Central memory CD8-positive, alpha-beta T cell (primary cell): ENCODE measurements at places on chromosomes 5 and 9.

- no peak for DNase-seq
These were observed 11.3 kb upstream of the KIAA1958 start for GRCh38 chr9:112475318-112475717.

DNA sequence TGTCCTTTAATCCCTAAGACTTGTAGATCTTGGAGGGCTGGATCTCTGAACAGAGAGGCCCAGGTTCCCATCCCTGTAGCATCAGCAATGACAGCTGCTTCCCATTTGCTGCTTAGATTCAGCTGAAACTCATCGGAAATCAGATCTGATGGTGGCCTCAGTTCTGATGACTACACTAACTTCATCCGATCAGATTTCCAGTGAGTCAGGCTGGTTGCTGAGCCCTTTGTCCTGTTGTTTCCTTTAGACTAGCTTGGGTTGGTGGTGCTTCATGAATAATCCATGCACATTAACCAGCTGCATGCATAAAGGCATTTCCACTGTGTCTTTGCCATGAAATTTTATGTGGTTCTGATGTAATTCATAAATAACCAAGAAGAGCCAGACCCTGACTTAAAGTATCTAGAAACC, 195.2 kb upstream of the TUT7 start:
- DNase-seq, result no peak

GRCh38 chr5:68551436-68551835, 335.9 kb downstream of the PIK3R1 start:
- DNase-seq, result no peak

GRCh38 chr9:89458768-89459496, 39.0 kb downstream of the SEMA4D start:
- no peak for DNase-seq

DNA sequence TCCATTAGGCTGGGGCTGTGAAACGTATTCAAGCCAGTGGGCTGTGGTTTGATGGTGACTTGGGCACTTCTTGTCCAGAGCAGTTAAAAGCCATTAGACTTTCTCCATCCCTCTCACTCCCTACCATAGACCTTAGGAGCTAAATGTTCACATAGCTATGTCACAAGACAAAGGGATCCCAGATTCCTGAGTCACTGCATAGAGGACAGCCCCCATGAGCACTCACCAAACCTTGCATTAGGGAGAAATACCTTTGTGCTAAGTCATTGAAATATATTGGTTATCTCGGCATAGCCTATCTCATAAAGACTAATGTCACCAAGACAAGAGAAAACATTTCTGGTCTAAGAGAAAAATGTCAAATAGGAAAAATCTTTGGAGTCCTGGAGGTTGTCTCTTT, 104.3 kb downstream of the TRPM6 start:
- DNase-seq, result no peak

GRCh38 chr9:9079473-9079872, 1279.9 kb upstream of the DMAC1 start:
- DNase-seq, result no peak
